Activated T-cell treated with anti-CD3 and anti-CD28 coated beads, Interleukin-2, amount 50 U/mL, for 72 hours (primary cell): ENCODE measurements at places on chromosomes 12 and 14. TPM values are rescaled to one million over a fixed set of nuclear protein-coding genes. Genes with fewer than 3 reads are reported as not detected.

Gene CD4
- total RNA-seq: 141 TPM

GRCh38 chr12:5889381-5890047 is 55.5 kb downstream of the ANO2 start:
- peak; percentile 27 for DNase-seq

- no peak for DNase-seq
These were observed 49.9 kb downstream of the TRIM9 start for GRCh38 chr14:51044961-51045360.

Gene PDZRN4
- total RNA-seq: not detected

DNA sequence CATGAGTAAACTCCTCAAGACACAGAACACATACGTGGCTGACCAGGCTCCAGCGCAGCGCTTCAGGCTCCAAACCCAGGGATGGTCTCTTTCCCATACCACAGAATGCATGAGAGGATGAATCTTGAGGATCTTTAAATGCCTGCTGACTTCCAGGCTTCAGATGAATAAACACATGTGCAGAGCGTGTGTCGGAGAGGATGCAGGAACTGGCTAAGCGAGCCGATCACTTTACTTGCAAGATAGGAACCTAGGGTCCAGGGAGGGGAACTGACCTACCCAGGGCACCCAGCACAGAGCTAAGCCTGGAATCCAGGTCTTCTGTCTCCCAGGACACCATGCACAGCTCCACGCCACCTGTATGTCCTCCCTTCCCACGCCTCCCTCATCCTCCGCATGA is 209.8 kb downstream of the BCL11B start:
- no peak for DNase-seq

Gene RND1
- 5.5 TPM for total RNA-seq

Gene COQ5
- 28.9 TPM for total RNA-seq

DNA sequence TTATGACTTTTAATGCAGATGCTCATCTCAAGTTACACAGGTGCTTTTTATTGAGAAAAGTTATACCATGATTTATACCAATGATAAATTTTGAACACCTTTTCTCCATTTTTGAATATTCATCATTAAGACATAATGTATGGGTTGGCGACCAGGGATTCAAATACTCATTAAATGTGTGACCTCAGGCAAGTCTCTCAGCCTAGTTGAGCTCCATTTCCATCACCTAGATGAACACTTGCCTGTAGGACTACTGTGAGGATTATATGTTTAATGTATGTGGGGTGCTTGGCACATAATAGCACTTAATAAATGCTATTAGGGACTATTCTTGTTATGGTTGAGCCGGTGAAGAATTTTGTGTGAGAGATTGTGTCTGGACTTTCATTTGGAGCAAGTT is 228.6 kb downstream of the CHST11 start:
- no peak for DNase-seq

DNA sequence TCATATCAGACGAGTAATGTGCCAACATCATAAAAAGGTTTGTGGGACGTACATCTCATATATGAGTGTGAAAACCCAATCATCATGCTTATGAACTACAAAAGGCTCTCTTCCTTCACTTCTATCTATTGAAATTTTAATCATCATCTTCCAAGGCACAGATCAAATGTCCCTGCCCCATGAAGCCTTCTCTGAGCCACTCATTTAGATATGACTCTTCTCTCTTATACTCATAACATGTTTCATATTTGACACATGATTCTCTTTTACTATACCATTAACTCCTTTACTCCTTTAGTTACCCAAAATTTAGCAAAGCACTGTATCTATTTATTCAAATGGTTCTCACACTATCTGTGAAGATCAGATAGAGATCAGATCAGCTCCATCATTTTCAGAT is 22.2 kb downstream of the RALGAPA1 start:
- DNase-seq: peak; percentile 13

GRCh38 chr14:35240231-35240630 is 52.0 kb upstream of the PSMA6 start:
- no peak for DNase-seq

- no peak for DNase-seq
These were observed 305.0 kb downstream of the NELL2 start for GRCh38 chr12:44571006-44571550.

- DNase-seq: no peak
These were observed 53.8 kb downstream of the CAND1 start for GRCh38 chr12:67323007-67323406.

DNA sequence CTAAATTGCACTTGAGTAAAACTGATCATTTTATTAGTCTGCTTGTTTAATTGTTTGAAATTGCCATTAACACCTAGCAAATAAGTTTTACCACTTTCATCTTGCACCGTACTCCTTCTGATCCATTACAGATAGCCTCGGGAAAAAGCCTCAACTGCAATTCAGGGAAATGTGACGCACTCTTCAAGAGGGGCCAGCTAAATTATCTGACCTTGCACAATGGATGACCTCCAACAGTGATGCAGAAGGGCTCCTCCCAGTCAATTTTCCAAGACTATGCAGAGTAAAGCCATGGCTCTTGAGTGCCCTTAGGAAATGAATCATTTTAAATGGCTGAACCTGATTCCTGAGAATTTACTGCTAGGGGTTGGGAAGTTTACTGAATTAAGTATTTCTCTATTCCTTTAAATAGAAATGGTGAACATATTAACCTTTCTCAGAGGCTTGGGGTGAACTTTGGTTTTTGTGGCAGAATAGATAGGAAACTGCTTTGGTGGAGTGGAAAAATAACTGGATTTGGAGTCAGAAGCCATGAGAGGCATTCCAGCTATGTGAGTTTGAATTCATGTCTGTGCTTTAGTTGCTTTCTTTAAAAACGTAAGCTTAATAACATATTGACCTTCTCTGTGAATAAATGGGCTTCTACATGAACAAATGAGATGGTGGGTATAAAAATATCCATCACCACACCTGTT is 64.8 kb upstream of the OVCH1 start:
- no peak for DNase-seq

DNA sequence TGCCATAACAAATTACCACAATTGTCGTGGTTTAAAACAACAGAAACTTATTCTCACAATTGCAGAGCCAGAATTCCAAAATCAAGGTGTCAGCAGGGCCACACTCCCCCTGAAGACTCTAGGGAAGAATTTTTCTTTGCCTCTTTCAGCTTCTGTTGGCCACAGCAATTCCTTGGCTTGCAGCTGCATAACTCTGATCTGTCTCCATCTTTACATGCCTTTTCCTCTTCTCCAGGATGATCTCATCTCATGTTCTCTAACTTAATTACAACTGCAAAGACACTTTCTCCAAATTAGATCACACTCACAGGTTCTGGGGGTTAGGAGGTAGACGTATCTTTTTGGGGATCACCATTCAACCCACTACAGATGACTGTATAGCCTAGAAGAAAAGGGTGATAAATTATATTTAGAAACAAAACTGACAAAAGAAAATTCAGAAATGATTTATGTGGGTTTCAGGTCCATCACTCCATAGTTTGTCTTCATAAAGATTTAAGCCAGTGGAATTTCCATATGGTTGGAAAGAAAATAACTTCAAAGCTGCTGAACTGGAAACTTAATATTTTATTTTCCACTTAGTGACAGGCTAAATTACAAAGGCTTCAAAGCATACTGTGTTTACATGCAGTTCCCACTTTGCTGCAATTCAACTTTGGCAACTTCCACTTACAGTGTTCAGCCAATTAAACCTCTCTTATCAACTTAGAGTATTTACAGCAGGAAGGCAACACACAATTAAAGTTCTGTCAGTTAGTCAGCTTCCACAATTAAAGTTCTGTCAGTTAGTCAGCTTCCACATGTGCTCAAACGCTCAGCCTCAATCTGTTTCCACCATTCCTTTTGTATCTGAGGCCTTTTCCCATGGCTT is 213.3 kb downstream of the EPS8 start:
- no peak for DNase-seq

GRCh38 chr12:40224439-40225291 is at the start of gene LRRK2:
TSS of gene LRRK2 (plus strand) at chr12:40224997. CDS start at chr12:40225132, 135 bp downstream.
- peak; percentile 49 for DNase-seq

Gene LTBP2
- total RNA-seq: 0.84 TPM

- no peak for DNase-seq
These were observed 452 bp upstream of the RABGGTA start for GRCh38 chr14:24271834-24272263.

DNA sequence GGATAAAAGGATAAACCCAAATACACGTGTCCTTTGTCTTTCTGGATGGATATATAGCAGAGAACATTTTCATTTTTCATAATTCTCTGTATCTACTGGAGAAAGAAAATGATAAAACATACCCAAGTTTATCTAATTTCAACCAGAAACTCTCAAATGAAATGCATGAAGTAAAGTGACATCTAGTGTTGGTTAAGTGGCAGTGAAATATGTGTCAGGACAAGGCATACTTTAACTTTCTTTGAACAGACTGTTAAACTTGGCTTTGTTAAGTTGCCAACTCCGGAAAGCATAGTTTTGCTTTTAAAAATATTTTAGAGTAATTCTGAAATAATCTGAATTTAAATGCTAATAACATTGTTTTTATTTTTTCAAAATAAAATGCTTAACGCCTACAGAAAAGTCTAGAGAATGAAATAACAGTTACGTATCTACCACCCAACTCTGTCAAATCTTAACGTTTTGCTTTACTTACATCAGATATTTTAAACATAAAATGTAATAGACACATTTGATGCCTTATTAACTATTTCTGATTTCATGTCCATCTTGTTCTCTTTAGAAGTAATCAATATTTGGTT is 25.2 kb upstream of the NTN4 start:
- no peak for DNase-seq

DNA sequence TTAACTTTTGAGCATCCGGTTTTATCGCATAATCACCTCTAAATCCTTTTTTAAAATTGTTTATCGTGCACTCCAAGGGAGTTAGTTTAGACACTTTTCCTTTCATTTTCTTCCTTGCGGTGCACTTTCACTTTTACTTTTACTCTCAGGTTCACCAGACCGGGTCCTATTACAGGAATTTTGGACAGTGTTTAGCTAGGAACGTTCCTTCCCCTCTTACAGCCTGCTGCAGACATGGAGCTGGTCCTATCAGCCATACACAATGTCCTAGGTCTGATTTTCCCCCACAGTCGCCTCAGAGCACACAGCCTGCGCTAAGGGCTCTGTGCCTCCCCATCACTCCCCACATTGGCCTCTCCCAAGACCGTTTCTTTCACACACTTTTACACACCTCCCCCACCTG is 103.9 kb downstream of the ALG10 start:
- DNase-seq: no peak

Gene IFI27
- total RNA-seq: 5.1 TPM

DNA sequence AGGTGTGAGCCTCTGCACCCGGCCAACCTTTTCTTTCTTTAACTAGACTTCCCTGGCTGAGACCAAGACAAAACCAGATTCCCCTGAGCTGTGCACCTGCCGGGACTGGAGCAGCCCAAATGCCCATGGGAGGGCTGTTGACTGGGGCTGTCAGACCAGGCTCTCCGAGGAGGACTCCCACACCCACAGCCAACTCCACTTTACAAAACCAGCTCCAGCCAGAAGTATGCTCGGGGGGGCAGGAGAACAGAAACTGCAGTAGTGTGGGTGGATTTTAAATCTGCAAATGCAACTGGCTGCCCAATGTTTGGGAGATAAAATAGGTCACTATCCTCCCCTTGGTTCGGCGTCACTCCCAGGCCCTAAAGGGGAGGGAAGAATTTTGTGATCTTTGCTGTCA is 78.5 kb downstream of the VCPKMT start:
- no peak for DNase-seq

DNA sequence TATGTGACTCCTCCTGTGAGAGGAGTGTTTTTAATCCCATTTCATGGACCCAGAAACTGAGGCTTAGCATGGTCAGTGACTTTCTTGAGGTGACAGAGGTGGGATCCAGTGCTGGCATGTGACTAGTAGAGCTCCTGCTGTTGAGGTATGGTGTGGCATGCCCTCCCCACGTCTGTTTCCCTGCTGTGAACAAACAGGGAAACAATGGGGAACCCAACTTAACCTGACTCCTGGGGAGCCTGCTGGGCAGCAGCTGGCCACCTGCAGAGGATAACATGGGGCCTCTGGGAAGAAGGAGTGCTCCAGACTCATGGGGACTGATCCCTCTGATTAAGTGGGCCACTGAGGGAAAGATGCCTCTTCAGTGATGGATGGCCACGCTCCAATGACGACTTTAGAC is 114.0 kb downstream of the BEGAIN start:
- no peak for DNase-seq

GRCh38 chr12:11621797-11622423 is 27.6 kb upstream of the ETV6 start:
- DNase-seq: peak; percentile 16

Gene AGAP2
- 26.9 TPM for total RNA-seq

- DNase-seq: no peak
These were observed 77.0 kb upstream of the ESRRB start for GRCh38 chr14:76298896-76299295.

Gene DDN
- total RNA-seq: 0.25 TPM

- DNase-seq: no peak
These were observed 35.7 kb downstream of the FOXA1 start for GRCh38 chr14:37559386-37559785.

Gene LRRIQ1
- total RNA-seq: not detected

DNA sequence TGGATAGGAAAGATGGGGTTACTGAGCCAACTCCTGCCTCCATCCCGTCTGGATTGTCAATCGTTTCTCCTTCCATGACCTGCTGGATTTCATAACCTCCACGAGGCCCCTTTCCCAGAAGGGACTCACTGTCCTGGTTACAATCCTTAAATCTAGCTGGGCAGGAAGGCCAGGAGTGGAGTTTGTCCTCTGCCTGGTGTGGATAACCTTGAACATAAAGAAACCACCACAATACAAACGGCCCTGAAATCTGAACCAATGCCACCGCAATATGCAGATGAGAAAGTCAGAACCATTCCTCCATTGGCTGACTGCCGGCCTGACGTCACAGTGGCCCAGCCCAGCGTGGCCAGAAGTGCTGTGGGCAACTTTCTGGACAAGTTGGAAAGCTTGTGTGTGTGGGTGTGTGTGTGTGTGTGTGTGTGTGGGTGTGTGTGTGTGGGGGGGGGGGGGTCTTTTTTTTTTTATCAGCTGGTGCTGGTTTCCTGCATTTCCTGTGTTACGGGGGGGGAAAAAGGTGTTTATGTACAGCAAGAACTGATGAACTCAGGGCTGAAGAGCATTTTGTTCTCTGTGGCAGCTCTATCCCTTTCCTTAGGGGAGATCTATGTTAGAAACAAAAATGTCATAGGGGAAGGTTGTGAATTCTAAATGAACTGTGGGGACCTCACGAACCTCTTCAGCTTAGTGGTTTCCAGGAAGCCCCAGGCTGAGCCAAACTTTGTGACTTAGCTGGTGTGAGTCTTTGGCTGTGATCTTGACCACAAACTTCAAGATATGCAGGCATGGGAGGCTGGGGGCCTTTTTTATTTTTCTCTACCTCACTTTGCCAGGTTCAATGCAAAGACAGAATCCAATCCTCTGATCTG is 81.6 kb upstream of the MED13L start:
- DNase-seq: peak; percentile 69

- no peak for DNase-seq
These were observed 836 bp downstream of the PTPN21 start for GRCh38 chr14:88553886-88554456.

GRCh38 chr14:49879646-49880204 is 13.2 kb upstream of the ARF6 start:
- DNase-seq: peak; percentile 77
